ENCODE measurements at places on chromosomes 12 and 14.

DNA sequence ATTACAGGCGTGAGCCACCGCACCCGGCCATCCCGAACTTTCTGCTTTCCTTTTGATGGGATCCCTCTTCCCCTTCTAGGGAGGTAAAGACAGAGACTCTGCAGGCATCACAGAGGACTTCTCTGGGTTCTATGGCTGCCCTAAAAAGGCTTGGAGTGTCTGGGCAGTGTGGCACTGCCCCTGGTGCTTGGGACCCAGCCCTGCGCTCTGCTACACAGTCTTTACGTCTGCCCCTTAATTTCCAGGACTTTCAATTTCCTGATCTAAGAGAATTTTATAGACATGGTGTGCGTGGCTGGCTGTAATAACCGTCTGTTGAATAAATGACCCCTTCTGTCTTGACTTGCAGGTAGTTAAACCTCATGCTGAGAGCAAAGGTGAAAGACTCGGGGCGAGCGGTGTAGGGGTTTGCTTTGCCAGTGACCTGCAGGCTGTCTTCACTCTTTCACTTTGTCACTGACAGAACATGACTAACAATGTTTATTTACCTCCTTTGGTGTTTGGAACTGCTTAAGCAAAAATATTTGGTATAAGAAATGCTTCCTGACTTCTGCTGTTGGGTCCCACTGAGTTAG, 110.9 kb upstream of the MAP1LC3B2 start:
- DNase-seq: no peak

GRCh38 chr14:68172216-68172615, 352.6 kb downstream of the RAD51B start:
- no peak for DNase-seq

DNA sequence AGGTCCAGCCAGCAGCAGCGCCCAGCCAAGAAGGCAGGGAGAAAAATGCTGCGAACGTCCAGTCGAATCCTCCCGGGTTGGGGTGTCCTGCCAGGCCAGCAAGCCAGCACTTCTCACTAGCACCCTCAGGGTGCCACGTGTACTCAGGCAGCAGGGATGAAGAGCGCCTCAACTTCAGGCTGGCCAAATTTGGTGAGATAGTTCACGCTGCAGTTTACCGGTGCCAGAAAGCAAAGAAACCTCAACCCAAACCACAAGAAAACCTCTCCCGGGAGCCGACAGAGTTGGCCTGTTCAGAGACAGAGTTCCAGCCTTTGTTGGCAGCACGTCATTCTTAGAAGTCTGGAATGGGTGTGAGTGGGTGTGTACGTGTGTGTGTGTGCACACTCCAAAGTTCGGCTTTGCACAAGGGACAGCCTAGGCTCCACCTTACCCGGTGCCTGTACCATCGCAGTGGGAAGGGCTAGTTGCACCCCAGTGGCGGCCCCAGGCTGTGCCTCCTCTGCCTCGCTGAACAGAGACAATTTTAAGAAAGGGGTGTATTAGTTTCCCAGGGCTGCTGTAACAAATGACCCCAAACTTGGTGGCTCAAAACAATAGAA, 42.1 kb downstream of the ELK3 start:
- no peak for DNase-seq

GRCh38 chr12:202081-202731, 11.8 kb downstream of the SLC6A12 start:
- DNase-seq: no peak

GRCh38 chr12:106063826-106064720, 74.7 kb downstream of the NUAK1 start:
- no peak for DNase-seq

DNA sequence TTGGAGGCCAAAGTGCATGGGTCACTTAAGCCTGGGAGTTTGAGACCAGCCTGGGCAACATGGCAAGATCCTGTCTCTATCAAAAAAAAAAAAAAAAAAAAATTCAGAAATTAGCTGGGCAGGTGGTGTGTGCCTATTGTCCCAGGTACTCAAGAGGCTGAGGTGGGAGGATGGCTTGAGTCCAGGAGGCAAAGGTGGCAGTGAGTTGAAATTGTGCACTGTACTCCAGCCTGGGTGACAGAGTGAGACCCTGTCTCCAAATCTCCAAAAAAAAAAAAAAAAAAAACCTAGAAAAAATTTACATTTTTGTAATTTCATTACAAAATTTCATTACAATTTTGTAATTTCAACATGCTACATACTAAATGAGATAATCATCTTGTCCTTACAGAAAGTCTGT, 42.7 kb downstream of the SYNE2 start:
- DNase-seq: no peak

DNA sequence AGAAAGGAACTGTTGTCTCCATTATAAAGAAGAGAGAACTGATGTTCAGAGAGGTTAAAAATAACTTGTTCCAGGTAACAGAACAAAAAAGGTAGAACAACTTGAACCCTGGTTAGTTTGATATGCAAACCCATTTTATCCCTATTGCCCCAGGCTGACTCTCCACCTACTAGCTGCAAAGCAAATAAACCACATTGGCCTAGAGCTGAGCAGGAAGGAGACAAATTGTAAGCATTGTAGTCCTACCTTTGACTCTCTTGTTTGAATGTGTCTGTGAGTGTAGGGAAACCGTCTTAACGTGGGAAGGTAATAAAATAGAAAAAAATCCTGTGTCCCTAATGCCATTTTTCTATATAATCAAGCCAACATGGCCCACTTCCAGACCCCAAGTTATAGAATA, 126.4 kb downstream of the CCER1 start:
- no peak for DNase-seq

DNA sequence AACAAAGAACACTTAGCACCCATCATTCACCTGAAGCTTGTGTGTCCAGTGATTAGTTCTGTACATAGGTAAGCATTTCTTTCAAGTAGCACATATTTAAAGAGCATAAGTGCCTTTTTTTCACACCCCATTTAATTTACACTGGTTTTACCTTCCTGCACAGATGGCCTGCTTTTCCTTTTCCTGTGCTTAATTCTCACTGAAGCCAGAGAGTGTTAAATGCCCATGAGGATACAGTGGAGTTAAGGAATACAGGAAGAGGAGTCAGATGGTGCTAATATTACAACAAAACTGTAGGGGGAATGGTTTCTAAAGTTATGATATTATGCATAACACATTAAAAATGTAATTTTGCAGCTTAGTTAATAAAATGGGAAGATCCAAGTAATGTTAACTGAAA, 31.0 kb upstream of the SLC38A1 start:
- DNase-seq: no peak

DNA sequence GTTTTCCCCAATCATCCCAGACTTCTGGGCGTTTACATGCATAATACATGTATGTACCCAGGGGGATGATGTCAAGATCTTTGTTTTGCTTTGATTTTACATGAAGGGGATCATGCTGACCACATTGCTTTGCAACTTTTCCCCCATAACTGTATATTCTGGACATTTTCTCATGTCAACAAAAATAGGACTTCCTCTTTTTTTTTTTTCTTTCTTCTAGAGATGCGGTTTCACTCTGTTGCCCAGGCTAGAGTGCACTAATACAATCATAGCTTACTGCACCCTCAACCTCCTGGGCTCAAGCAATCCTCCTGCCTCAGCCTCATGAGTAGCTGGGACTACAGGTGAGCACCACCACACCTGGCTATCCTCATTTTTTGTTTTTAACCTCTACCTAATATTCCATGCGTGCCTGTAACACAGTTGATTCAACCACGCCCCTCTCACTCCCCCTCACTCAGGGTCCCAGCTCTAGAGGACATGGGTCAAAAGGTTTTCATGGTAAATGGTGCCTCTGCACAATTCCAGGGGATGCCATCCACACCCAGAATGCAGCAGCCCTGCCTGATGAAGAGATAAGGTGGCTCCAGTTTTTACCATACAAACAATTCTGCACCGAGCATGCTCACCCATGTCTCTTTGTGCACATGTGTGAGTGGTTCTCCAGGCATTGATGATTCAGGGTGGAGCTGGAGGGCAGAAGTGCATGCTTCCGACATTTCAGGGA, 32.0 kb upstream of the CIPC start:
- DNase-seq: no peak

DNA sequence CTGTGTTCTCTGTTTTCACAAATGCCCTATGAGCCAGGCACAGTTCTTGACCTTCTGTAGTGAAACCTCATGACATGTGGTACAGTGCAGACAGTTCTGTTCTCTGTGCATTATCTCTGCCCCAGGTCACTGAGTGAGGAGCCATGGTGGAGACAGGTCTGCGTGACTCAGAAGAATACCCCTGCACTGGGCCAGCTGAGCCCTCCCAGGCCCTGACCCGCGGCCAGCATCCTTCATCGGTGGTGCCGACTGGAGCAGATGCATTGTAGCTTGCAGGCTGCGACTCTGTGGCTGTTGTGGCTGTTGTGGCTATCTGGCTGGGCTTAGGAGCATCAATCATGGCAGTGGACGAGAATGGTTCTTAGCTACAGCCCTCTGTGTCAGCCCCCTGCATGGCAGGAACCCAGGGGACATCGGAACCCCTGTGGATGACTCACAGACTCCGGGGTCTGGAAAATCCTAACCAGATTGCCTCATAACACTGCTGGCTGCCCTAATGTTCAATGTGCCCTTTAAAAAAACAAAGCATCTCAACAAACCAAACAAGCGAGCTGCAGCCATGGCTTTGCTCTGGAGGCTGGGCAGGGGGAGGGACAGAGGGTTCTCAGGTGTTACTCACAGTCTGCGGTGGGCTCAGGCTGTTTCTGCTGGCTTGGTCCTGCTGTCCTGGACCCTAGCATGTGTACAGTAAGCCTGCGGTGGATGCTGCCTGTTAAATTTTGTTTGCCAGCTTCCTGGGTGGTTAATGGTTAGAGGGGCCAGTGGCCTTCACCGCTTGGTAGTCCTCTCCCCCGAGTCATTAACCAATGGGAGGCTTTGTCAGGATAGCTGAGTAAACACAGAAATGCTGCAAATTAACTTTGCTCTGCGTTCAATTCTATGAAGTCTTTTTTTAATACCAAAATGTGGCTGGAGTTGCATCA, at the start of gene SERPINA6:
Gene SERPINA6, minus strand, starts transcription at position 689 of the 923 bp plus-strand sequence. CDS start 8,688 bp downstream, outside the sequence.
- DNase-seq: no peak

- peak; percentile 33 for DNase-seq
Observed at GRCh38 chr12:753611-754472, 1.5 kb downstream of the WNK1 start.

GRCh38 chr12:79514730-79515529, 175.8 kb downstream of the PAWR start:
- DNase-seq: no peak
